Osteoblast (primary cell): ENCODE measurements at places on chromosomes 7 and 10. TPM values are rescaled to one million over a fixed set of nuclear protein-coding genes. Genes with fewer than 3 reads are reported as not detected.

- DNase-seq = no peak
These were observed 129.8 kb upstream of the FERD3L start for GRCh38 chr7:19275000-19275399.

Gene ITPRID1
- not detected in 2 replicates for total RNA-seq

Gene PTER
- 18.6 and 29.7 TPM in 2 replicates for total RNA-seq

Gene PAX4
- not detected in 2 replicates for total RNA-seq
